ENCODE measurements at places on chromosomes 13 and 19.
A peak's percentile ranks its signal among the peaks of the same experiment; 100 is the strongest.

- DNase-seq: no peak
Observed at GRCh38 chr13:44989941-44990340, 603 bp downstream of the GPALPP1 start.

GRCh38 chr19:40717880-40718773, 1.2 kb downstream of the ITPKC start:
- no peak for DNase-seq

DNA sequence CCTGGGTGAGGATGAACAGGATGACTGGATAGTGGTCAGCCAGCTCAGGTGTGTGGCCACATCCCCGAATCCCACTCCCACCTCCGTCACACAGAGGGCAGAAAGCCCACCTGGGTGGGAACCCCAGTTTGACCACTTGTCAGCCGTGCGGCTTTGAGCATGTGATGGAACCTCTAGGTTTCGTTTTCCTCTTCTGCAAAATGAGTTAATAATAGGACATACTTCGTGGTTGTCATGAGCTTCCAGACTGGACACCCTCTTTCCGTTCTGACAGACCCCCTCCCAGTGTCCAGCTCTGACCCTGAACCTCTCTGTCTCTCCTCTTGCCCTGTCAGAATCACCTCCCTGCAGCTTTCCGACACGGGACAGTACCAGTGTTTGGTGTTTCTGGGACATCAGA, 1.8 kb downstream of the AXL start:
- DNase-seq: no peak

DNA sequence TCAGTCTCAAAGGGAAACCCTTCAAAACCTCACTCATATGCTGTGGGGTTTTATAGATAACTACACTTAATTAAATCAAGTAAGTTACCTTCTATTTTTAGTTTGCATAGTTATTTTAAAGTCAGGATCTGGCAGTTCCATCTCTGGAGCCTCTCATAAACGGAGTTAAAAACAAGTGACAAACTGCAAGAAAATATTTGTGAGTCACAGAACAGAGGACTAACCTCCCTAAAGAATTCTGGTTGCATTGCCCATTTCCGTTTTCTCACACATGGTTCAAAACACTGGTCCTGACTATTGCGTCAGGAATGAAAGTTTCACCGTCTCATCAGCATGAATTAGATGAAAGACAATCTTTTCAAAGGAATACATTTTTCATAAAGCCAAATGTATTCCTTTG, 10.6 kb downstream of the RXFP2 start:
- DNase-seq: peak; percentile 90

DNA sequence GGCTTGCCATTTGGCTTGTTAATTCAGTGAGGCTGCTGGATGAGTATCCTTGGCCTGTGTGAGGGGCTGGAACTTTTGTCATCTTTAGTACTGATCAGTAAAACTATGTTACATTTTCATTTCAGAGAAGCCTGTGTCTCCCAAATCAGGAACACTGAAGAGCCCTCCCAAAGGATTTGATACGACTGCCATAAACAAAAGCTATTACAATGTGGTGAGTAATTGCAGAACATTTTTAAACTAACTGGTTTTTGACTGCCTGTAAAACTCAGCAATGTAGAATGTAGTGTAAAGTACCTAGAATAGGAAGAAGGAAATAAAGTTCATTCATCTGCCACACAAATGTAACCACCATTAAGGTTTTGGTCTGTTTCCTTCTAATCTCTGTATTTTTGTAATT, 87.4 kb upstream of the TEX29 start:
- no peak for DNase-seq

DNA sequence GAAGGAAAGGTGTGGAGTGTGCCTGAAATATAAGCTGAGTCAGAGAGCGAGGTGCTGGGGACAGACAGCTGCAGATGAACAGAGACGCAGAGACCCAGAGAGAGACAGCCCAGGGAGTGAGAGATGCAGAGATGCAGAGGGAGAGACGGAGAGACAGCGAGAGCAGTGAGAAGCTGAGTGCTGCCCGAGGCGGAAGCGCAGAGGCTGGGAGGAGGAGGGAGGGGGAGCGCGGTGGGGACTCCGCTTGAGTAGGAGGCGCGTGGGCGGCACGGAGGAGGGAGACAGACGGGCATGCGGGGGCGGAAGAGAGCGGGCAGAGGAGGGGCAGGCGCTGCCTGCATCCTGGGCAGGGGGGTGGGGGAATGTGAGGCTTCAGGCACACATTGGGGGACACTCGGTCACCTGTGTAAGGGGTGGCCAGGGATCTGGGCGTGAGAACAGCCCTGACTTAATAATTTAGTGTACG, 25.7 kb downstream of the SLC8A2 start:
- DNase-seq: no peak

- DNase-seq: no peak
Observed at GRCh38 chr19:4495471-4495870, 22.8 kb downstream of the PLIN4 start.

DNA sequence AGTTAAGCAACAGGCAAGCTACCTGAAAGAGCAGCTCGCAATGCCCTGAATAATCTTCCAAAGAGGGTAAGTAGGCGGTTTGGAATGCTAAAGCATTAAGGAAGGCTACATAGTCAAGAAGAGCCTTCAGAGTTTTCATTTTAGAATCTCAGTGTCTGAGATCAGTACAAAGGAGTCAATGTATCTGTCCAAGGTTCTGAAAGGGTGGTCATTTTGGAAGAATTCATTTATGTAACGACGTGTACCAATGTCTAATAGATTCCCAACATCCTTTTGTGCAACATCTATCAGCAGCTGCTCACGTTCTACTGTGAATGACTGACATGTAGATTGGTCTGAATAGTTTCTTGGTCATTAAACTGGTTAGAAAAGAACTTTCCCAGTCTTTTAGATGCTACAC, 15.2 kb downstream of the ZNF665 start:
- DNase-seq: no peak

GRCh38 chr13:26719356-26719945, 41.1 kb downstream of the GPR12 start:
- no peak for DNase-seq

- DNase-seq: no peak
Observed at GRCh38 chr19:36051236-36051635, 2.8 kb downstream of the THAP8 start.

- DNase-seq: no peak
Observed at GRCh38 chr19:4557971-4558941, 1.2 kb downstream of the SEMA6B start.

- DNase-seq: no peak
Observed at GRCh38 chr13:37014609-37015008, 14.0 kb downstream of the EXOSC8 start.

GRCh38 chr13:114035583-114036531, 62.0 kb upstream of the C13orf46 start:
- DNase-seq: peak; percentile 72

DNA sequence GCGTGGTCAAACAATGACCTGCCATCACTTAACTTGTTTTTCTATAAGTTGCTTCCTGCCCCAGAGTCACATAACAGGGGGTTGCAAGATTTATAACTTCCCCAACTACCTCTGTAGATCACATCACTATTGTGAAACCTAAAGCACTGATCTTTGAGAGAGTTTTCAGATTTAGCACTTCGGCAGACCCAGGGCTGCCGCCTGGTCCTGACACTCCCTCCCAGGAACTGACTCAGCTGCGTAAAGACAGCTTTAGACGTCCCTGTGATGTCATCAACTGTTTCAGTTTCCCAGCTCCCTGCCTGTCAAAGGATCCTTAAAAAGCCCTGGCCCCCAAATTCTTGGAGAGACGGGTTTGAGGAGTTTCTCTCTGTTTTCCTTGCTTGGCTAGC, 33.3 kb downstream of the IGFL2 start:
- peak; percentile 38 for DNase-seq

GRCh38 chr13:36006347-36006746, 124.8 kb downstream of the DCLK1 start:
- DNase-seq: no peak

GRCh38 chr19:38049105-38049649, 142.2 kb downstream of the SIPA1L3 start:
- peak; percentile 37 for DNase-seq

- DNase-seq: peak; percentile 15
Observed at GRCh38 chr13:33642374-33643065, 175.4 kb upstream of the RFC3 start.

GRCh38 chr13:51873837-51874236, 12.1 kb downstream of the CCDC70 start:
- DNase-seq: no peak

- DNase-seq: no peak
Observed at GRCh38 chr13:90455823-90456222, 891.7 kb upstream of the MIR17HG start.

DNA sequence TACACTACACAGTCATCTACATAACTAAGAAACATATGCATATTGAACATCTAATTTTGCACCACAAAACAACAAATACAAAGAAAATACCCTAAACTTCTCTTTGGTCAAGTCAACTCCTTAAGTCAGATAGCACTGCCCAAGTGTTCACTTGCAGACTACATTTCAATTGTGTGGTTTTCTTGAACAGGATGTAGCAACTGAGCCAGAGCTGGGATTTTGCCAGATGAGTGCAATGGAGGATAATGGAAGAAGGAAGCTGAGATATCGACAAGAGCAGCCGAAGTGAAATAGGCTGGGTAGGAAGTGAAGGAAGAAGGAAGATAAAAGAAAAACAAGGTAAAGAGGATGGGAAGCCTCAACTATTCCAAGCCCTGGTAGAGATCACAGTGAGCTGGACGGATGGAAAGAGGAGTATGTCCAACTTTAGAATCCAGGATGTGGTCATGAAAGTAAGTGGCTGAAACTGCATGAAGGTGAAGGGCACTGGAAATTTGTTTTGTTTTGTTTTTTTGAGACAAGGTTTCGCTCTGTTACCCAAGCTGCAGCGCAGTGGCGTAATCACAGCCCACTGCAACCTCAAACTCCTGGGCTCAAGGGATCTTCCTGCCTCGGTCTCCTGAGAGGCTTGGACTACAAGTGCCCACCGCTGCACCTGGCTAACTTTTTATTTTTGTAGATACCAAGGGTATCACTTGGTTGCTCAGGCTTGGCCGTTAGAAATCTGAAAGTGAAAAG, 15.0 kb downstream of the NUFIP1 start:
- DNase-seq: peak; percentile 77

- DNase-seq: peak; percentile 18
Observed at GRCh38 chr19:51808333-51808986, 13.5 kb downstream of the FPR3 start.

GRCh38 chr19:2743099-2743498, 3.3 kb upstream of the SLC39A3 start:
- DNase-seq: no peak

DNA sequence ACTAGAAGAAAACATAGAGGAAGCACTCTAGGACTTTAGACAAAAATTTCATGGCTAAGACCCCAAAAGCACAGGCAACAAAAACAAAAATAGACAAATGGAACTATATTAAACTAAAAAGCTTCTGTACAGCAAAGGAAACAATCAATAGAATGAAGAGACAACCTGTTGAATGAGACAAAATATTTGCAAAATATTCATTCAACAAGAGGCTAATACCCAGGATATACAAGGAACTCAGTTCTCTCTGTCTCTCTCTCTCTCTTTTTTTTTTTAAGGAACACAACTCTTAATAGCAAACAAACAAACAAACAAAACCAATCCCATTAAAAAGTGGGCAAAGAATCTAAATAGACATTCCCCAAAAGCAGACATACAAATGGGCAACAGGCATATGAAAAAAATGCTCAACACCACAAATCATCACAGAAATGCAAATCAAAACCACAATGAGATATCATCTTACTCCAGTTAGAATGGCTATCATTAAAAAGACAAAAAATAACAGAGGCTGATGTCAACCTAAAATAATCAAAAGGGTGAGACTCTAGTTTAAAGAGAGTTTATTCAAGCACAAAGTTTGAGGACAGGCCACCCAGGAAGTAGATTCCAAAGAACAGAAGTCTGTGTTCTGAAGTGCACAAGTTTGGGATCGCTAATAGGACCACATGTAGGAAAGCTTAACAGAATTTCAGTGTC, 27.1 kb upstream of the SLC7A9 start:
- DNase-seq: peak; percentile 21

- DNase-seq: no peak
Observed at GRCh38 chr13:75792526-75793187, 156.5 kb downstream of the LMO7 start.

DNA sequence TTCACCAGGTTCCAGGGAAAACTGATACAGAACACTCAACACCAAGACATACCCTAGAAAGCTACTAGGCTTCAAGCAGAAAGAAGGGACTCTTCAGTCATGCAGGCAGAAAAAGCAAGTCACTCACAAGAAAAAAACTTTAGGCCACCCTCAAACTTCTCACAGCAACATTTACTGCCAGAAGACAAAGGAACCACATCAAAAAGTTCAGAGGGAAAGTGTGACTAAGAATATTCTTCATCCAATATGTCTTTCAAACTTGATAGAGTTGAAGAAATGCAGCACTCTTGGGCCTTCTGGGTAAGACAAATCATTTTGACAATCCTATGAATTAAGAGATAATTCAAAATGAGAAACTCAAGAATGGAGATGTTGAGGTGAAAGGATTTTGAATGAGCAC, 7.7 kb downstream of the DZIP1 start:
- no peak for DNase-seq

GRCh38 chr19:5086230-5086629, 117.3 kb downstream of the KDM4B start:
- DNase-seq: no peak

DNA sequence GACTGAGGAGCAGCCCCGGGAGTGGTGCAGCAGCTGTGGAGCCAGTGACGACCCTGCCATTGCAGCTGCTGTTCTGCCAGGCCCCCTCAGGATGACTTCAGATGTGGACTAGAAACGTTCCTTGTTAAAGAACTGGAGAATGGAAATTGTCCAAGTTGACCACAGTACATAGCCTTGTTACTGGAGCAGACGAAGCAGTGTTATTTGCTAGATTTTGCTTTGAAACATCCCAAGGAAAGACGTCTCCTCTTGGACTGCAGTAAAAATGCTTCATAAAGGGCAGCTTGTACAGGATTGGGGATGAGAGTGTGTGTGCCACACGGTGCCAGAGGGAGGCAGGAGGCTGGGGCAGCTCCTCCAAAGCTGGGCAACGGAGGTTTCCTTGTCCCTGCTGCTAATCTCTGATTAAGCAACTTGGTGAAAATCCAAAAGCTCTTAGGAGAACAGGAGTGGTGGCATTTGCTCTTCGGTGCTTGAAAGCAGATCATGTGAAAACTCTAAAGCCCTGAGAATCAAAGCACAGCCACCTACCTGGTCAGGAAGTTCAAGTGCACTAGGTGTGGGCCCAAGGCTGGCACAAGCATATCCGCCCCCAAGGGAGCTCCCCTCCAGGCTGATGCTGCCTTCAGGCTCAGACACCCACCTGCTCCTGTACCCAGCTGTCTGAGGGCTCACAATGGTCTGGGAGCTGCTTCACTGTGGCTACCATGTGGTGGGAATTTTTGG, 34.5 kb downstream of the SHISA2 start:
- DNase-seq: peak; percentile 48

- DNase-seq: no peak
Observed at GRCh38 chr13:100478107-100478809, 110.3 kb downstream of the GGACT start.

DNA sequence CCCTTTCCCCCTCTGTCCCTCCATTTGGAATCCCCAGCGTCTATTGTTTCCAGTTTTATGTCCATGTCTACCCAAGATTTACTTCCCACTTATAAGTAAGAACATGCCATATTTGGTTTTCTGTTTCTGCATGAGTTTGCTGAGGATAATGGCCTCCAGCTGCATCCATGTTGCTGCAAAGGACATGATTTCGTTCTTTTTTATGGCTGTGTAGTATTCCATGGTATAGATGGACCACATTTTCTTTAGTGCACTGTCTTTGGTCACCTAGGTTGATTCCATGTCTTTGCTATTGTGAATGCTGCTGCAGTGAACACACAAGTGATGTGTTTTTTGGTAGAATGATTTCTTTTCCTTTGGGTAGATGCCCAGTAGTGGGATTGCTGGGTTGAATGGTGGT, 3.8 kb downstream of the ZNF555 start:
- DNase-seq: no peak

Measured in astrocyte of the spinal cord (primary cell).